ENCODE measurements at places on chromosomes 5 and 9. TPM values are rescaled to one million over a fixed set of nuclear protein-coding genes. Genes with fewer than 3 reads are reported as not detected.

TNFSF8 gene
- total RNA-seq: 0.77 TPM

GRCh38 chr5:149938279-149938678 is 6.3 kb downstream of the PDE6A start:
- DNase-seq: peak; percentile 87

GRCh38 chr9:15295761-15296405 is 11.1 kb downstream of the TTC39B start:
- no peak for DNase-seq

DNA sequence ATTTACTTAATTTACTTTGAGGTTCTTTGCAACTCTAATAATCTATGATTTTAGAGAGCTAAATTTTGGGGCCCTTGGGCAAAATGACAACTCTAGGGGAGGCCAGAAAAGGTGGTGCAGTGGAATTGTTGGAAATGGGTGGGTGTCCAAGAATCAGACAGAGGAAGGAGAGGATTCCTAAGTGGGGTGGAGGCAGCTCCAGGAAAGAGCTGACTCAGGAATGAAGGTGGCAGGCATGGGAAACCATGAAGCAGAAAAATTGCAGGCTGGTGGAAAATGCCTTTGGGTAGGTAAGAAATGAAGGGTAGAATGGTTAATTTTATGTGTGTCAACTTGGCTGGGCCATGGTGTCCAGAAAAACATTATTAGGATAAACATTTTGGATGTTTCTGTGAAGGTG is 248.5 kb upstream of the TUT7 start:
- DNase-seq: no peak

GRCh38 chr9:20199111-20199510 is 410.3 kb upstream of the SLC24A2 start:
- no peak for DNase-seq

Measured in left ventricle myocardium superior (tissue), 1 donor.